ENCODE measurements at places on chromosomes 3 and 15.

DNA sequence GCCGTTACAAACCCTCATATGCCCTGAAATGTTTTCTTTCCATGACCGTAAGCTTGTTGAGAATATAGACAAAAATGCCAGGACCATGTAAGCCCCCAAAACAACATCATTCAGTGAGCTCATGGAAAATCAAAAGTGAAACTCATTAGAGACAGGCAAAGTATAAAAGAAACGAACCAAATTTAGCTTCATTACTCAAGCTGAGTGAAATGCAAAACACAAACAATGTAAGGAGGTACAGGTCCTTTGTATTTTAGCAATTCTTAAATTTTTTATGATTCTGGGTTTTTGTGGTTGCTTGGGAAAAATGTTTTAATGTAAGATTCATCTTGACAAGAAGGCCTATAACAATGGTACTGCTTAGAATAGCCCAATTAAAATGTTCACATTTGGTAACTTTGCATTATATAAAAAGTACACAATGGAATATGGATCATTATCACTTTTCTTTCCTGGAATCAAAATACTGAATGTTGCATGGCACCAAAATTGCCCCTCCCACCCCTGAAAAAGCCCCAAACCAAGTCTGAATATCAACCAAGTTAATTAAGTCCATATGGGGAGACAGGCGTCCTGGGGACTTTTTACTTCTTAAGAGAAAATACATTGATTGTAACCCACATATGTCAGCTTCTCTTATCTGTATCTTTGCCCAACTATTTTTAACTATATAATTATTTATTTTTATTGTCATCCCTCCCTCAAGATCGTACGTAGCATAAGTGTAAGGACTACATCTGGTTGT, 247.7 kb upstream of the CDIN1 start:
- H3K4me3 ChIP-seq, result no peak overlapping the region
- no peaks in the 10 kb centered on the region for H3K36me3 ChIP-seq
- no peak overlapping the region for H3K27ac ChIP-seq
- no peaks in the 10 kb centered on the region for H3K4me1 ChIP-seq
- no peak for DNase-seq

DNA sequence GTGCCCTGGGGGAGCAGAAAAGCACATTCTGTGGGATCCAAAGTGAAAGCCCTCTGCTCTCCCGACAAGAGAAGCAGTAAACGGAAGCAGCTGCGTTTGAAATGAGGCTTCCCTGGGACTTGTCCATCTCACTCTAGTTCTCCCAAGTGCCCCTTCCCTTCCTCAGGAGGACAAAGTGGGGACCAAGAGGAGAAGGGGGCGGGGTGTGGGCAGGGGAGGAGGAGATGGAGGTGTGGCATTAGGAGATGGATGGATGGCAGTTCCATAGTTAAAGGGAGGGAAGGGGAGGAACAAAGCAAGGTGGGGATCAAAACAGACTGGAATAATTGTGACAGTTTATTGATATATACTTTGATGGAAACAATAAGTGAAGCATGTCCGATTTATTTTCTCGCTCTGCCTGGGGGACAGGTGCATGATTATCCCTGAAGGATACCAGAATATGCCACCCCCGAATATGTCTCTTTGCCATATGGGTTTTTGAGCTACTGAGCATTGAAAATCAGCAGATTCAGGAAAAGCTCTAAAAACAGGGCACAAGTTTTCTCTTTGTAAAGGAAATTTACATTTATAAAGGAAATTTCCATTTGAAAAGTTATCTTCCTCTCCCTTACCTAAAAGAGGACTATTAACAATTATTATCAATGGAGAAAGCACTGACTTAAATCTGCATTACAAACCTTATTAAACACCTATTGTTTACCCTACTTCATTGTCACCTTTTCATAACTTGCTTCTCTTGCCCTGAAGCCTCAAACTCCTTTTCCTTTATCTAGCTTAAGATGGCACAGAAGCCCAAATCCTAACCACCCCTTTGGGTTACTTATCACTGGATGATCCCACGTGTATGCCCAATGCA, 58.9 kb upstream of the DAZL start:
- no peaks in the 10 kb centered on the region for H3K36me3 ChIP-seq
- H3K27me3 ChIP-seq, result peaks cover 14% of the 10 kb centered on the region
- DNase-seq, result no peak
- no peak overlapping the region for H3K27ac ChIP-seq

DNA sequence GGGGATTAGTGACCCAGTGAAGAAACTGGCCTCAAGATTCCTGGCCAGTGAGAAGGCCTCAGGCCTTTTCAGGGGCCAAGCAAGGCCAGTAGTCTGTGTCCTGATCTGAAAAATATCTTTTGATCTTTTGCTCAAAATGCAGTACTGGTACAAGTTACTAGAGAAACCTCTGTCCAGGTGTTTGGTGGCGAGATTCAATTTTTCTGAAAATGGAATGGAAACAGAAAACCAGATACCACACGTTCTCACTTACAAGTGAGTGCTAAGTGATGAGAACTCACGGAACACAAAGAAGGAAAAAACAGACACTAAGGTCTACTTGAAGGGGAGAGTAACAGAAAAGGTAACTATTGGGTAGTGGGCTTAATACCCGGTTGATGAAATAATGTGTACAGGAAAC, 463.4 kb downstream of the ZIC1 start:
- no peak overlapping the region for H3K27ac ChIP-seq
- DNase-seq, result no peak
- no peaks in the 10 kb centered on the region for H3K27me3 ChIP-seq
- H3K36me3 ChIP-seq, result no peaks in the 10 kb centered on the region
- no peak overlapping the region for H3K4me3 ChIP-seq
- H3K4me1 ChIP-seq, result no peaks in the 10 kb centered on the region

DNA sequence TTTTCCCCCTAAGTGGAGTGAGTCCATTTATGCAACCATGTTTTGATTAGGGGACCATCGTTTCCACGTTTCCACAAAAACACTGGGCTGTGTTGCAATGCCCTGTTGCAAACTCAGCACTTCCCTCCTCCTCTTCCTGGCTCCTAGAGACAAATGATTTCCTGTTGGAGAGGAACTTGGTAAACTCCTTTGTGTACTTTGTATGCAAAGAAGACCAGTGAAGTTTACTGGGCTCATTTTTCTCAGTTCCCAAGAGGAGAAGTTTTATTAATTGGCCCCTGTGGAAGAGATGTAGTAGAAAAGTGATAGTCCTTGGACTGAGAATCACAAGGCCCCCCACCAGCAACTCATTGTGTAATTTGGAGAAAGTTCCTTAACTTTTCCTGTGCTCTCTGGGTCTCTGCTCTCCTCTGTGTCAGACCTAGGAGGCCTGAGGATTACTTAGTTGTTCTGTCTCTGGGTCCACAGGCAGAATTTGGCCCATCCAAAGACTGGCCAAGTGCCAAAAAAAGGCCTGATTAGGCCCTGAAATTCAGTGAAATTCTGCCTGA, 95.0 kb downstream of the ATG7 start:
- no peaks in the 10 kb centered on the region for H3K27me3 ChIP-seq
- H3K4me3 ChIP-seq, result no peak overlapping the region
- DNase-seq, result no peak
- H3K4me1 ChIP-seq, result peaks cover 5% of the 10 kb centered on the region

GRCh38 chr15:45456212-45457106, 66.1 kb downstream of the SLC30A4 start:
- H3K4me1 ChIP-seq, result peaks cover 49% of the 10 kb centered on the region
- no peaks in the 10 kb centered on the region for H3K27me3 ChIP-seq
- peak overlapping the region; percentile 91 for H3K27ac ChIP-seq
- DNase-seq, result peak; percentile 73

DNA sequence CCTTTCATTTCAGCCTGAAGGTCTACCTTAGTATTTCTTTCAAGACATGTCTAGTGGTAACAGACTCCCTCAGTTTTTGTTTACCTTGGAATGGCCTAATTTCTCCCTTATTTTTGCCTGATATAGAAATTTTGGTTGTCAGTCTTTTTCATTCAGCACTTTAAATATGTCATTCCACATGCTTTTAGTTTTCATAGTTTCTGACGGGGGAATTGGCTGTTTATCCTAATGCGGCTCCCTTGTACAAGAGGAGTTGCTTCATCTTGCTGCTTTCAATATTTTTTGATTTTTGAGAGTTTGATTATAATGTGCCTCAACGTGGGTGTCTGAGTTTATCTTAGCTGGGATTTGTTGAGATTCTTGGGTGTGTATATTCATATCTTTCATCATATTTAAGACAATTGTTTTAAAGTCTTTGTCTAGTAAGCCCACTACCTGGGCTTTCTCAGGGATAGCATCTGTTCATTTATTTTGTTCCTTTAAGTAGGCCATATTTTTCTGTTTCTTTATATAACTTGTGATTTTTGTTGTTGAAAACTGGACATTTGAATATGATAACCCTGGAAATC, 51.1 kb upstream of the PYDC2 start:
- no peaks in the 10 kb centered on the region for H3K36me3 ChIP-seq
- DNase-seq, result no peak
- H3K27ac ChIP-seq, result no peak overlapping the region
- peaks cover 3% of the 10 kb centered on the region for H3K27me3 ChIP-seq

- no peak overlapping the region for H3K4me3 ChIP-seq
- H3K27ac ChIP-seq, result no peak overlapping the region
- no peak for DNase-seq
- no peaks in the 10 kb centered on the region for H3K36me3 ChIP-seq
- H3K4me1 ChIP-seq, result no peaks in the 10 kb centered on the region
Measured at GRCh38 chr3:116483135-116483534, 37.8 kb upstream of the LSAMP start.

GRCh38 chr3:30804984-30805383, 89.5 kb downstream of the GADL1 start:
- no peak for DNase-seq
- no peak overlapping the region for H3K4me3 ChIP-seq
- H3K36me3 ChIP-seq, result no peaks in the 10 kb centered on the region
- peaks cover under 1% of the 10 kb centered on the region for H3K27me3 ChIP-seq
- peaks cover 10% of the 10 kb centered on the region for H3K4me1 ChIP-seq
- no peak overlapping the region for H3K27ac ChIP-seq

GRCh38 chr3:155131104-155131503, 51.0 kb downstream of the MME start:
- no peaks in the 10 kb centered on the region for H3K27me3 ChIP-seq
- no peak for DNase-seq
- H3K36me3 ChIP-seq, result no peaks in the 10 kb centered on the region
- H3K27ac ChIP-seq, result no peak overlapping the region
- H3K4me3 ChIP-seq, result no peak overlapping the region

DNA sequence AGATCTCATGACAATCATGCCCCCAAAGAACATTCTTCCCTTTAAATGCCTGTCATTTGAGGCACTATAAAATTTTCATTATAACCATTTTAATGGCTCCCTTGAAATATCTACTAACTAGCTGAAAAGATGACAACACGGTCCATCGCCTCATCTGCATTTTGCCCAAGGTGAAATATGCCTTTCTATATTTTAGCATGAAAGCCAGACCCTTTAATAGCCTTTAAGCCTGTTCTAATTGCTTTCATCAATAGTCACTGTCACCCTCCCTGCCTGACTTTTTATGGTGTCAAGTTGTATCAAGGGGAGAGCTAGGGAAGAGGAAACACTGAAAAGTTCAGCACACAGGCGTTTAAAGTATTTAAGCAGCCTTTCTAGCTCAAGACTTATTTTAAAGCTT, 144.1 kb upstream of the PRICKLE2 start:
- no peaks in the 10 kb centered on the region for H3K4me1 ChIP-seq
- DNase-seq, result no peak
- H3K4me3 ChIP-seq, result no peak overlapping the region

DNA sequence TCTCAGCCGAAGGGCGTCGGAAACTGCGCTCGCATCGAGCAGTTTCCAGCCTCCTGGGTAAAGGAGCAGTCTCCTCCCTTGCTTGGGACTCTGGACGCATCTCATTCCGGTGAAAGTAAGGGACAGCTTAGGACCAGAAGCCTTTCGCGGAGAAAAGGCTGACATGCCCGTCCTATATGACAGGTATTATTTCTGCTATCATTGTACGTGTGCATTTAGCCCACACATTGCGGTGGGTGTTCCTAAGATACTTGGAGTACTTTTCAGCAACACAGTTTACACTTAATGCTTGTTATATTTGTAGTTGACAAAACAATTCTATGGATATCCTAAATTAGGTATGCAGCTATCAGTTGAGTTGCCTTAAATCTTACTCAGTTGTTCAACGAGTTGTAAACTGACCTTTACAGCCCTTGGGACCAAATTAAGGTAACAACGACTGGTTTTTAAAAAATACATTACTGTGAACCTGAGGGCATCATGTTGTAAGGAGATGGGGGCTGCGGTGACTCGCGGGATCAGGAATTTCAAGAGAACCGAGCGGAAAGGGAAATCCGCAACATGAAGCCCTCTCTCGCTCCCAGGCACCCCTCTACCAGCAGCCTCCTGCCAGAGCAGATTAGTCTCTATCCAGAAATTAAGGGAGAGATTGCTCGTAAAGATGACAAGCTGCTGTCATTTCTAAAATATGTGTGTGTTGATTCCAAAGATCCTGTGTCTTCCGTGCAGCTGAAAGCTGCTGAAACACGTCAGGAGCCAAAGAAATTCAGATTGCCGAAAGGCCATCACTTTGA, 632 bp upstream of the COPS2 start:
- peak overlapping the region; percentile 99 for H3K4me3 ChIP-seq
- peak overlapping the region; percentile 99 for H3K27ac ChIP-seq
- H3K27me3 ChIP-seq, result peaks cover 3% of the 10 kb centered on the region
- peaks cover 9% of the 10 kb centered on the region for H3K36me3 ChIP-seq

GRCh38 chr3:39140341-39140971, 12.9 kb downstream of the CSRNP1 start:
- H3K4me1 ChIP-seq, result peaks cover 32% of the 10 kb centered on the region
- no peak for DNase-seq
- H3K27ac ChIP-seq, result no peak overlapping the region
- H3K36me3 ChIP-seq, result peaks cover 52% of the 10 kb centered on the region

- peaks cover 4% of the 10 kb centered on the region for H3K36me3 ChIP-seq
- no peak overlapping the region for H3K4me3 ChIP-seq
- H3K4me1 ChIP-seq, result peaks cover 63% of the 10 kb centered on the region
- no peak overlapping the region for H3K27ac ChIP-seq
- H3K27me3 ChIP-seq, result no peaks in the 10 kb centered on the region
Measured at GRCh38 chr3:44969154-44969827, 6.7 kb downstream of the ZDHHC3 start.

- no peaks in the 10 kb centered on the region for H3K36me3 ChIP-seq
- H3K27ac ChIP-seq, result no peak overlapping the region
Measured at GRCh38 chr3:44058022-44058867, 183.4 kb upstream of the TOPAZ1 start.

DNA sequence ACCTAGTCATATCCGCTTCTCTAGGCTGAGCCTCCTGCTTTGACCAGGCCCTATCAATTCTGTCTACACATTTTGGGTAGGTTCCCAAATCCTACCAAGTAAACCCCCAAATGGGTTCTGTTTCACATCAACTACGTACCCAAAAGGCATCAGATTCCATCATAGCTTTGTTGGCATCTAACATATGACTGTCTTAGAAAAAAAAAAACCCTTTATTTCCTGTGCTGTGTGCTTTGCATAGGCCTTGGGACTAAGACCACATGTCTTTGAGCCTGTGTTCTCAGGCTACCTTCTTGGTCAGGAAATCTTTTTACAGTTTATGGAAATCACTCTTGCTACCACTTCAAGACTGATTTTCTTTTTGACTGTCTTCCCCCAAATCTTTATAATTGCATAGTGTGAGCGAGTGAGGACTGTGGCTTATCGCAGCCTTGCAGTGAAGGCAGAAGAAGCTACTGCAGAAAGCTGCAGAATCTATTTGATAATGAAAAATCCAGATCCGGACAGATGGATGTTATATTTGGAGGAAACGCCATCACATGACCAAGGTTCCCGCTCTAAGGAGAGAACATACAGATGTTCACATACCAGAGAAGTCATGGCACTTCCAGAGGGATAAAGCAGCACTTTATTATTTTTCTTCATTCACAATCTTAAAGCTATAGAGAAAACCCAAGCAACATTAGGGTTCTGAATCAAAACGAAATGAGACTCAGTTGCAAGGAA, 111.2 kb downstream of the EOMES start:
- no peak overlapping the region for H3K27ac ChIP-seq
- no peak overlapping the region for H3K4me3 ChIP-seq
- no peak for DNase-seq
- H3K4me1 ChIP-seq, result no peaks in the 10 kb centered on the region
